ENCODE measurements at places on chromosomes 16 and 17. TPM values are rescaled to one million over a fixed set of nuclear protein-coding genes. Genes with fewer than 3 reads are reported as not detected.
A peak's percentile ranks its signal among the peaks of the same experiment; 100 is the strongest.

- peak; percentile 78 for DNase-seq
Observed at GRCh38 chr17:15341385-15341849, at the start of gene TEKT3. Gene TEKT3 (minus strand): TSS chr17:15341597. CDS start chr17:15331585, 10,012 bp downstream.

- no peak for DNase-seq
Observed at GRCh38 chr16:81765969-81766368, 13.1 kb upstream of the PLCG2 start.

GRCh38 chr17:38444151-38444550, 15.9 kb downstream of the ARHGAP23 start:
- DNase-seq: no peak

GRCh38 chr17:37187262-37187661, 188.5 kb upstream of the C17orf78 start:
- DNase-seq: no peak

- DNase-seq: no peak
Observed at GRCh38 chr16:88553739-88554138, 16.5 kb upstream of the ZC3H18 start.

- DNase-seq: no peak
Observed at GRCh38 chr17:60947100-60947499, 269.4 kb downstream of the BCAS3 start.

DNA sequence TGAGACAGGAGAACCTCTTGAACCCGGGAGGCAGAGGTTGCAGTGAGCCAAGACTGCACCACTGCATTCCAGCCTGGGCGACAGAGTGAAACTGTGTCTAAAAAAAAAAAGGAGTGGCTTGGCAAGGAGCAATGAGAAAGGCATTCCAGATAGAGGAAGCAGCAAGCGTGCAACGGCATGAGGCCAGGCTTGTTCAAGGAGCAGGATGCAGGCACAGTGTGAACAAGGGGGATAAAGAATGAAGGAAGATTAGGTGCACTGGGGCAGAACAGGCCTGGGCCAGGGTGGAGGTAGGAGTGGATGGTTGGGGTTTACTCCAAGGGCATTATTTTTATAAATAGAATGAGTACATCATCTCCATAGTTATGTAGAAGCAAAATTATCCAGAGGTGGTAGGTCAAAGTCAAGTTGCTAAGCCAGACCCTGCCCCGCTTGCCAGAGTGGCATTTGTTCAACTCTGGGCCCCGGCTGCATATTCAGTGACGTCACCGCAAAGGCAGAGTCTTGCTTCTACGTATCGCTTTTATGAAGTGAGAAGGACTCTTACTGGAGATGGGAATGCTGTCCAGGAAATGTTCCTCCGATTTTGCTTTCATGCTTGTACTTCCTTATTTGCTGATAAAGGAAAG, 100.2 kb downstream of the KATNIP start:
- no peak for DNase-seq

DNA sequence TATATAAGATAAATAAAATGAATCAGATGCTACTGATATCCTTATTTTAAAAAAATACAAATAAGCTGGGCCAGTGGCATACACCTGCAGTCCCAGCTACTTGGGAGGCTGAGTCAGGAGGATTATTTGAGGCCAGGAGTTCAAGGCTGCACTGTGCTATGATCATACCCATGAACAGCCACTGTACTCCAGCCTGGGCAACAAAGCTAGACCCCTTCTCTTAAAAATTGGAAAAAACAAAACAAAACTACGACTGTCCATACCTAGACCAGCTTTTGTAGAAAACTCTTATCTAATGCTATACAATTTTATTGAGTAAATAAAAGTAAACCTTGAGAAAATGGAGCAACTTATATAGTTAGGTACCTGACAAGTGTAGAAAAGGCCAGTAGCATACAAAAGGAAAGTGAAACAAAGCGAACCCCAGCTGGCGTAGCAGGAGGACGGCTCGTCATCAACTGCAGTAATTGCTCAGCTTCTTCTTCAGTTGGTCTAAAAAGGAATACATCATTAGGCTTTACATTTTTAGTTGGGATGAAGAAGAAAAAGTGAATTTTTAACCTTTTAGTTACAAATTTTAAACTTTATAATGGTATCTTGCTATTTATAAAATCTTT, 23.6 kb downstream of the INTS2 start:
- no peak for DNase-seq

DNA sequence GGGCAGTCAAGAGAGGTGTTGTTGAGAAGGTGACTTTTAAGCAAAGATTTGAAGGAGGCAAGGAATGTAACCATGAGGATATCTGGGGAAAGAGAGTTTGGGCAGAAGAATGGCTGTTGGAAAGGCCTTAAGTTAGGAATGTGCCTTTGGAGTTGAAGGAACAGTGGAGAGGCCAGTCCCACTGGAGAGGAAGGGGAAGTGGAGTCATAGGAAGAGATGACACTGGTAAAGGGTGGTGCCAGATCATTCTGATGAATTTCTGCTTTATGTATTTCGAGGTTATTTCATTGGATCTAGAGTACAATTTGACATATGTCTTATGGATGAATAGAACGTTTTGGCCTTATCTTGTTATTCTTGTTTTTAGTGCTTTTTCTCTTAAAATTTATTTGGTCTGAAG, 93.5 kb downstream of the WWP2 start:
- DNase-seq: no peak

- no peak for DNase-seq
Observed at GRCh38 chr17:1546292-1546922, 16.2 kb downstream of the PITPNA start.

- no peak for DNase-seq
Observed at GRCh38 chr16:21162661-21163151, 4.2 kb downstream of the LDAF1 start.

DNA sequence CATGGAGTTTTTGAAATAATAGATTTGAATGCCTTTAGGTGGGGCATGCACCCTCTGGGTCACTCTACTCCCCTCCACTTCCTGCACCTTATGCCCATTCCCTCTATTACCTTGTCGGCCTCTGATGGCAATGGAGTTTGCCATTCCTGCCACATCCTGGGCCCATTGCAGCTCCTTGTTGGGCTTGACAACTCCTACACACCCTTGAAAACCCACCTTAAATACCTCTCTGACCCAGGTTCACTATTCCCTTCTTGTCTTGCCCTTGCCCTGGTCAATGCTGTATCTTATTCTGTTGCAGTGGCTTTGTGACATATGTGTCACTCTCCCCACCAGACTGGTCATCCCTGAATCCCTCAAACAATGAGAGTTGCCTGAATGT, 2.4 kb downstream of the CCR7 start:
- DNase-seq: no peak

GRCh38 chr16:31149894-31150890, at the start of gene PRSS36:
Gene PRSS36 (minus strand): TSS chr16:31150066. CDS start chr16:31150035, 31 bp downstream.
- no peak for DNase-seq

GRCh38 chr17:14935845-14936485, 329.2 kb downstream of the PMP22 start:
- no peak for DNase-seq

- no peak for DNase-seq
Observed at GRCh38 chr16:88494335-88495154, 41.5 kb downstream of the ZFPM1 start.

DNA sequence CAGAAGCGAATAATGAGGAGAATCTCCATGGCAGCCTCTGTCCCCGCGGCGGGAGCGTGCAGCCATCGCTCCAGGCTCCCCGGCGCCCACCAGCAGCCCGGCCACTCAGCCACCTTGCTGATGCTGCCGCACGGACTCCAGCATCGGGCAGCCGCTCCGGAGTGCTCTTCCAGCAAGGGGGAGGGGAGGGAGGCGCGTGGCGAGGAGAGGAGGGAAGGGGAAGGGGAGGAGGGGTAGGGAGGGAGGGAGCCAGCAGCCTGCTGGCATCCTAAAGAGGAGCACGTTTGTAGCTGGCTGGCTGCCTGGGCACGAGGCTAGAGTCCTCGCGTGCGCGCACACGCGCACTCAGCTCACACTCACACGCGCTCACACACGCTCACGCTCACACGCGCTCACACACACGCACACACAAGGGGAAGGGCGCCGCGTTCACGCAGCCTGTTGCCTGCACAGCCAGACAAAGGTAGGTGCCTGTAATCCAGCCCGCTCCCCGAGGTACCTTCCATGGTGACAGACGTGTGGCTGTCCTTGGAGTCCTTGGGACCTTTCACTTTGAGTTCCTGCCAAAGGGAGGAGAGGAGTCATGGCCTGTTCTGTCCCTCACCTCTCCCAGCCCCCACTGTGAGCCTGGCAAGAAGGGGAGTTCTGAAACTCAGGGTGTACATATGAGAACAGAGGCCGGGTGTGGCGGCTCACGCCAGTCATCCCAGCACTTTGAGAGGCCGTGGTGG, 82.1 kb downstream of the TIMM22 start:
- no peak for DNase-seq

DNA sequence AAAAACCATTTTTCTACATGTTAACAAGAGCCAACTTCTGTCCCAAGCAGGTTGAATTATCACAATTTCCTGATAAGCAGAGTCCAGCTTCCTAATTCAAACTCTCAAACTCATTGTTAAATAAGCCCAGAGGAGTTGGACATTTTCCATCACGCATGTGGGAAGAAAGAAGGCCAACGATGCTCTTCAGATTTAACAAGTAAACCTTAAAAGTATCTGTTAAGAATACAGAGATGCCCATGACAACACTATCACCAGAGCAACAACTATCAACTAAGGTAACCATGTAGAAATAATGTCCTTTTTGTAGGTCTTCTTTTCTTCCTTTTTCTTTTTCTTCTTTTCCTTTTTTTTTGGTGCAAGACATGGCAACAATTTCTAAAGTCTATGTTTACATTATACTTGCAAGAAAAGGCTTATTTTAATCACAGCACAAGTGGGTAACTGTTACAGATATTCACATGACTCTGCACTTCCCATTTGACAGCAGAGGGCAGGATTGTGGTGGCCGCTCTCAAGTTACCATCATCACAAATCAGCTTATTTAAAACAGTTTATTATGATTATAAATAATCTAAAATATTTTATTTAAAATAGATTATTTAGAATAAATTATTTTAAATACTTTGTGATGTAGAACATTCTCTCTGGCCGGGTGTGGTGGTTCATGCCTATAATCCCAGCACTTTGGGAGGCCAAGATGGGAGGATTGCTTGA, 35.7 kb upstream of the DHRS7B start:
- no peak for DNase-seq

DNA sequence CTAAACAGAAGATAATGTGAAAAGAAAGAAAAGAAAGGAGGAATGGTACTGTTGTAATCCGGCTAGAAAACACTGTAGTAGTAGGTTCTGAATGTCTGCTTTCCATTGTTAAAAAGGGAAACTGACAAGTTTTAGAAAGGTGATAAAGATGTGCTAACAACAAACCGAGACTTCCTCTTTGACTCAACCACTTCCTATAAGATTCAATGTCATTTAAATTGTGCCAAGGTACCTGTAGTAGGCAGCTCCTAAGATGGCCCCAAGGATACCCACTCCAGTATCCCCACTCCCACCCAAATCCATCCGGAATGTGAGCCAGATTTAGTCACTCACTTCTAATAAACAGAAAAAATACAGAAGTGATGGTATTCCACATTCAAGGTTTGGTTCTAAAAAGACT, 31.2 kb downstream of the XYLT1 start:
- no peak for DNase-seq

DNA sequence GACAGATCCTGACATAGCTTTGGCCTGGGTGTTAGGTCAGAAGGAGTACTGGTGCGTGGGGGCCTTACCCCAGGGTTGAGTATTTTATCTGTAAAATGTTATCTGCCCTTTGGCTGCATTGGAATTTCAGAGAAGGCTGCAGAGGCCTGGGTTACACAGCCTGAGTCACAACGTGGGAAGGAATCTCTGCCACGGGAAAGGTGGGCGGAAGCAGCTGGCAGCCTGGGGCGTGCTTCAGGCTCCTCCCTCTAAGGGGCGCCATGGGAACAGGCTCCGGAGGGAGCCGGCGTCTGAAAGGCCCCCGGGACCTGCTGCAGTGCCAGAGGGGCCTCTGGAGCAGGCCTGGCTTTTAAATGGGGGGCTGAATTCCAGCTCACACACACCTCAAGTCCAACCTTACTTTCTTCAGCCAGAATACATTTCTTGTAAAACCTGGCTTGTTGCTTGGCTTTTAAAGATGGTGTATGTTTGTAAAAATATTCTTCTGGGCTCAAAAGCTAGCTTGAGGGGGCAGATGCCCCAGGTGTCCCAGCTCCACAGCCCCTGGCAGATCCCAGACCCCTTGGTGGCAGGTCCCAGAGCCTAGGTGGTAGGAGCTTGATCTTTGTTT, 142.2 kb downstream of the RAB11FIP4 start:
- DNase-seq: no peak

GRCh38 chr17:68349157-68349556, 57.9 kb downstream of the ARSG start:
- no peak for DNase-seq

DNA sequence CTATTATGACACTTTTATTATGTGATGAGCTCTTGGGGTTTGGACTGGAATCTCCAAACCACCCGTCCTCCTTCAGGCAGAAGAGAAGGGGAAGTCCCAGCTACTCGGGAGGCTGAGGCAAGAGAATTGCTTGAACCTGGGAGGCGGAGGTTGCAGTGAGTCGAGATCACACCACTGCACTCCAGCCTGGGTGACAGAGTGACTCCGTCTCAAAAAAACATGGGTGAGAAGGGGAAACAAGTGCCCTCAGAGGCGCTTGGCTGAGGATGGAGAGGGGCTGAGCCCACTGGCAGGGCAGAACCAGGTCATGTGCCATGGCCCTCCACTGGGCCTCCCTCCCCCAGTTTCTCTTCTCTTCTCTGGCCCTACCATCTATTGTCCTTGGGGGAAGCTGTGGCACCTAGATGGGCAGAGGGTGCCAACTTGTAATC, 120.9 kb upstream of the SMURF2 start:
- DNase-seq: no peak

- no peak for DNase-seq
Observed at GRCh38 chr16:47244206-47244605, 100.5 kb upstream of the NETO2 start.

GRCh38 chr17:44972953-44973352, 4.8 kb upstream of the C1QL1 start:
- DNase-seq: no peak

DNA sequence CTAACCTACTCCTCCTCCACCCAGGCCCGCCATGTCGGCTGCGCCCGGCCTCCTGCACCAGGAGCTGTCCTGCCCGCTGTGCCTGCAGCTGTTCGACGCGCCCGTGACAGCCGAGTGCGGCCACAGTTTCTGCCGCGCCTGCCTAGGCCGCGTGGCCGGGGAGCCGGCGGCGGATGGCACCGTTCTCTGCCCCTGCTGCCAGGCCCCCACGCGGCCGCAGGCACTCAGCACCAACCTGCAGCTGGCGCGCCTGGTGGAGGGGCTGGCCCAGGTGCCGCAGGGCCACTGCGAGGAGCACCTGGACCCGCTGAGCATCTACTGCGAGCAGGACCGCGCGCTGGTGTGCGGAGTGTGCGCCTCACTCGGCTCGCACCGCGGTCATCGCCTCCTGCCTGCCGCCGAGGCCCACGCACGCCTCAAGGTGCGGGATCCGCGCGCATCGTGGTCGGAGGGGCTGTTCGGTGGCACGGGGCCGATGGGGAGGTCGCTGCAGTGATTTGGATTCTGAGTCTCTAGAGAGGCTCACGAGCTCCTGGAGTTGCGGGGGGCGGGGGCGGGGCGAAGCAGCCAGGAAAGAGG, 878 bp downstream of the TRIM72 start:
- DNase-seq: no peak

- no peak for DNase-seq
Observed at GRCh38 chr17:76797241-76797840, 59.4 kb downstream of the MFSD11 start.

The CES3 gene
- polyA plus RNA-seq: 3.3 TPM

The CCL16 gene
- 0.57 TPM for polyA plus RNA-seq

The PRR35 gene
- 8.2 TPM for polyA plus RNA-seq

The MYO15B gene
- polyA plus RNA-seq: 228 TPM

The TMED6 gene
- 3.0 TPM for polyA plus RNA-seq

The SLC13A2 gene
- 19.3 TPM for polyA plus RNA-seq

The DHRS7C gene
- polyA plus RNA-seq: not detected

The ITGAD gene
- 0.43 TPM for polyA plus RNA-seq

The GALR2 gene
- 0.26 TPM for polyA plus RNA-seq

The SDF2 gene
- 83.3 TPM for polyA plus RNA-seq

The HEATR9 gene
- 0.16 TPM for polyA plus RNA-seq

The CALB2 gene
- polyA plus RNA-seq: 0.69 TPM

The TBC1D28 gene
- not detected for polyA plus RNA-seq
